ENCODE measurements at places on chromosomes 4 and X.

DNA sequence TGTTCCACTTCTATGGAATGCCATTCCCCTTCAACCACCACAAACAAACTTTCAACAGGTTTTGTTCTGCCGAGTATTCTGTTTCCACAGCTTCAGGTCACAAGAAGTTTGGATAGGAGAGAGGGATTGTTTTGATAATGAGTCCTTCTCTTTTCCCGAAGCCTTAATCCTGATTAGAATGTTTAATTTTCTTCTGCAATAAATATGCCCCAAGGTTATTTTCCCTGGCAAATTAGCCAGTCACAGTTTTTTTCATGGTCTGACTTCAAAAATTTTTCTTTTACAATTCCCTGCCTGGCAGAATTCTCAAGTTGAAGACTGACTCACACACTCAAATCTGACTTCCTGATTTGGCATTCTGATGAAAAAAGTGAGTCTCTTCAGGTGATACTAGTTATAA, 33.1 kb upstream of the EDNRA start:
- no peak for DNase-seq

DNA sequence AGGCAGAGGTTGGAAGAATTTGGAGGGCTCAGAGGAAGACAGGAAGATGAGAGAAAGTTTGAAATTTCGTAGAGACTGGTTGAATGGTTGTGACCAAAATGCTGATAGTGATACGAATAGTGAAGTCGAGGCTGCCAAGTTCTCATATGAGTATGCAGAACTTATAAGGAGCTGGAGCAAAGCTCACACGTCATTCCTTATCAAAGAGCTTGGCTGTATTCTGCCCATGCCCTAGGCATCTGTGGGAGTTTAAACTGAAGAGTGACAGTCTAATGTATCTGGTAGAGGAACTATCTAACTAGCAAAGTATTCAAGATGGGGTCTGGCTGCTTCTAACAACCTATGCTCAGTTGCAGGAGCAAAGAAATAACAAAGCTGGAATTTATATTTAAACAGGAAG, 102.1 kb downstream of the PCDH18 start:
- no peak for DNase-seq

GRCh38 chr4:182492423-182492822, 249.2 kb downstream of the TENM3 start:
- DNase-seq: no peak

DNA sequence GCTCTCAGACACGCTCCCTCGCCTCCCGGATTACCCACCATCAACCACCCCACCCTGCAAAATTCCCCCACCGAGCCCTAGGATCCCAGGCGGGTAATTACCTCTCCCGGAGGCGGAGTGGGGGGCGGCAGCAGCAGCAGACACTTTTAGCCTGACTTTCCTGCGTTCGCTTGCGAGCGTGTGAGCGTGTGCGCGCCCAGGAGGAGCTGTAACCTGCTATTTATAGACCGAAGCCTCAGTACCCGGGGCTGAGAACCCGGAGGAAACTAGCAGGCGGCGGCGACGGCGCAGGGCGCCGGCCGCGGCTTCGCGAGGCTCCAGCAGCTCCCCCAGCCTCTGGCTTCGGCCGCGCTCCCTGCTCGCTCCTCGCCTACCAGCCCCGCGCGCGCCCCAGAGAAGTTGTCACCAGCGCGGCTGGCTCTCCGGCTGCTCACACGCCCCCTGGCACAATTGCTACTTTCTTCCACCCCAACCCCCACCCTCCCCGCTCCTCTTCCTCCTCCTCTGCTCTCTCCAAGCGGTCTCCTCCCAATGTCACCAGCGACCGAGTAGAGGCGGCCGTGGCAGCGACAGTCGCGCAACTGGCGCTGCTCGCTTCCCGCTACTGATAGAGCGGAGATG, at the start of gene INPP4B:
INPP4B (minus strand) TSS at position 194 of the 621 bp plus-strand sequence.
- peak; percentile 64 for DNase-seq

- no peak for DNase-seq
Observed at GRCh38 chrX:40368611-40369061, 212.1 kb upstream of the ATP6AP2 start.

DNA sequence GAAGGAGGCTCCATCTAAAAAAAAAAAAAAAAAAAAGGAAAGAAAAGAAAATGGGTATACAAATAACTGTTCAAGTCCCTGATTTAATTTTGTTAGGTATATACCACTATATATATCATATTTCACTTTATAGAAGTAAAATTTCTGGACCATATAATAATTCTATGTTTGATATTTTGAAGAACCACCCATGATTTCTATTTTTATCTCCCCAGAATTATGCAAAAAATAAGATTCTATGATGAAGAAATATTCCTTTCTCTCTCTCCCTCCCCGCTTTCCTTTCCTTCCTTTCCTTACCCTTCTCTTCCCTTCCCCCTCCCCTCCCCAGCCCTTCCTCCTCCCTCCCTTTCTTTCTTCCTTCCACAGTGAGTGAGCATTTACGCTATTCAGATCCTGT, 337.5 kb upstream of the SPANXN4 start:
- no peak for DNase-seq

DNA sequence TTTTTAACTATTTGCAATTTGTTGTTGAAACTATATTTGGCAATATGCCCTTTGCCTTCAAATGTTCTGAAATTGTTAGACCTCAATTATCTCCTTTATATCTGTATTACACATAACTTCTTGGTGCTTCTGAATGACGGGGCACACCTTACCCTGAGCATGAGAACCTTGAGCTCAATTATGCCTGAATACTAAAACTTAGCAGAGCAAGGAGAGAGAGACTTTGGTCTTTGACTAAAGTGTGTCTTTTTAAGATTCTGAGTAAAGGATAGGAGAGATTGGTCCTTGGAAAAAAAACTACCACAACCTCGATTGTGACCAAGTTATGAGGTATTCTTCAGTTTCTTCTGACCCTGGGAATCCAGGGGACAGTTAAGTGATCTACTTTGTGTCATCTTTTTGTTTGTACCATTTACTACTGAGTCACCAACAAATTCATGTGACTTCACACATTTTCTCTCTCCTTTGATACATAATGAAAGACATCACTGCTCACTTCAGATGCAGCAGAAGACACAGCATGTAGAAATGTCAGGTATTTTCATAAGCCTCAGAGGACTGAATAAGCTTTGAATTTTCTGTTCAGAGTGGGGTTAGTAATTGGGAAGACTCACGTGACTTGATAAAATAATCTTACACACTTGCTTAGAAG, 51.4 kb downstream of the PTTG2 start:
- no peak for DNase-seq

DNA sequence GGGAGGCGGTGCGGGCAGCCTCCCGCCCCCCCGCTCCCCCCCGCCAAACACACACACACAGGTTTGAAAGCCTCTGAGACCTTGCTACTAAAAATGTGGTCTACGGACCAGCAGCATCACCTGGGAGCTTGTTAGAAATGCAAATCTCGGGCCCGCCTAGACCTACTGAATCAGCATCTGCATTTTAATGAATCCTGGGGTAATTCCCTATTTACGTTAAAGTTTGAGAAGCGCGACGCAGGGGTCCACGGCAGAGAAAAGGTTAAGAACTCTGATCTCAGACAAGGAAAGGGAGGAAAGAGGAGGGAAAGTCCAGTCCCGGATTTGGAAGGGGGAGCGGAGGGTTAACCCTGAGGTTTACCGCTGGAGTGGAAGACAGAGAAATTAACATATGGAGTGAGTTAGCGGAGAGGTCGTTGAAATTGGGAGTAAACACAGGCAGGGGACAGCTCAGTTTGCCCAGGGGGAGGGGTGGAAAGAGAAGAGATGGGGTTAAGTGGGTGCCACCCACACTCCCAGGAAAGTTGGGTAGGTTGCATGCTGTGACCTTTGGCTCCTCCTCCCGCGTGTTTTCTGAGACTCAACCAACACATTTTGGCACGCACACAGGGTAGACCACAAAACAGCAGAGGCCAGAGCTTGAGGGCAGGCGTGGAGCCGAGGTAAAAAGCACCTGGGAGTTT, 483.6 kb downstream of the BCOR start:
- peak; percentile 4 for DNase-seq

DNA sequence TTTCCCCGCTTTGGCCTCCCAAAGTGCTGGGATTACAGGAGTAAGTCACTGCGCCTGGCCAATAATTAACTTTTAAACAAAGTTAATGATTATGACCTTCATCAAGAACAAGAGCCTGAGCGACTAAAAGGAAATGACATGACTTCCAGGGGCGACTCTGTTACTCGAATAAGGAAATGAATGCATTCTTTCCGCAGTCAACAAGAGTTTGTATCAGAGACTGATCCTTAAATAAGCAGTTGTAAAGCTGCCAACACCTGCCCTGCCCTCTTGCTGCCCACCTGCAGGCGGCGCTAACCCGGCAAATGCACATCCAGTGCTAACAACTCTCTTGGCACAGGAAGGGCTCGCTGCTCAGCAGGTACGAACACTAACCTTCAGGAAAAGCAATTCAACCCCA, 27.3 kb downstream of the WDR1 start:
- DNase-seq: no peak

GRCh38 chrX:37679230-37679629, 6.4 kb upstream of the XK start:
- DNase-seq: no peak

GRCh38 chr4:40419231-40419912, 84.2 kb downstream of the CHRNA9 start:
- DNase-seq: no peak

- no peak for DNase-seq
Observed at GRCh38 chr4:25523405-25523804, 132.2 kb upstream of the SLC34A2 start.

DNA sequence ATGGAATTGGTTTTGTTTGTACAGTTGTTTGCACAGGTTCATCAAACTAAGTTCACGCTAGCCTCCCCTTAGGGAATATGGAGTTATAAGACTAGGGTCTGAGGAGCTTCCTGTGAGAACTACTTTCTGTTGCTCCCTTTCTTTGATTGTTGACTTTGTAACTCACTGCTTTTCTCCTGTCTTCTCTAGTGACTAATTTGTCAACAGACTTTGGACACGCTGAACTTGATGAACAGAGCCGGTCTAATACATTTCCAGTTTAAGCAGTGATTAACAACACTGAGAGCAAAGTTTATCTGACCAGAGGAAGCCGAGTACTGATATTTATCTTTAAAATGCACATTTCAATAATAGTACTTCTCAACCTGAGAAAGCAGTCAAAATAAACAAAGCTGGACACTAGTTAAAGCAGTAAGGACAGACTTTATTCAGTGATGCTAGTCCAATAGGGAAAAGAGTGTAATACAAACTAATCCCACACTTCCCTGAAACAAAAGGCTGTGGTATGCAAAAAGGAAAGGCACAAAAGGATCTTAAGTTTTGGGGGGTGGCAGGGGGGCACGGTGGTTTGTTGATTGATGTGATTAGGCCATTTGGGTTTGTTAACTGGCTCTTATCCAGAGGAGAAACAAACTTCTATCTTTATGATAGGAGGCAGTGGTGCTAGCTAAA, 2.7 kb upstream of the NUDT9 start:
- DNase-seq: no peak

DNA sequence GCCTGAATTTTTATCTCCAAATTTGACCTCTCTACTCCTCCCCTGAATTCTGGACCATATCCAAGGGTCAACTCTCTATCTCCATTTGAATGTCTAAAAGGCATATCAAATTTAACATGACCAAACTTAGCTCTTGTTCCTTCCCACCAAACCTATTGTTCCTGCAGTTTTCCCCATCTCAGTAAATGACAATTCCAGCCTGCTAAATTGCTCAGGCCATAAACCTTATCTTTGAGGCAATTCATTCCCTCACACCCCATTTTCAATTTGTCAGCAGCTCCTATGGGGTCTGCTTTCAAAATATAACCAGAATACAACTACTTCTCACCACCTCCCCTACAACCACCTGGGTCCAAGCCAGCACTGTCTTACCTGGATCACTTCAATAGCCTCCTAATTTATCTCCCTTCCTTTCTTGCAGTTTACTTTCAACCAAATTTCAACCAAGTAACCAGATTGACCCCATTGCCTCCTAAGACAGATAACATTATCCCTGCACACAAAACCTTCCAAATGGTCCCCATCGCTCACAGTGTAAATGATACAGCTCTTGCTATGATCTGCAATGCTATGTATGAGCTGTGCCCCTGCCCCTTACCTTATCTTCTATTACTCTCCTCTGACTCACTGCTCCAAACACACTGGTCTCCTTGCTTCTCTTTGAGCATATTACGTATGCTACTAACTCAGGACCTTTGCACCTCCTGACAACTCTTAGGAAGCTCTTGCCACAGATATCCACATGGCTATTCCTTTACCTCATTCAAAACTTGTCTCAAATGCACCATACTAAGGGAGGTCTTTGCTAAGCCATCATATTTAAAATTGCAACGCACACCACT, 66.0 kb downstream of the CAMK2D start:
- no peak for DNase-seq

DNA sequence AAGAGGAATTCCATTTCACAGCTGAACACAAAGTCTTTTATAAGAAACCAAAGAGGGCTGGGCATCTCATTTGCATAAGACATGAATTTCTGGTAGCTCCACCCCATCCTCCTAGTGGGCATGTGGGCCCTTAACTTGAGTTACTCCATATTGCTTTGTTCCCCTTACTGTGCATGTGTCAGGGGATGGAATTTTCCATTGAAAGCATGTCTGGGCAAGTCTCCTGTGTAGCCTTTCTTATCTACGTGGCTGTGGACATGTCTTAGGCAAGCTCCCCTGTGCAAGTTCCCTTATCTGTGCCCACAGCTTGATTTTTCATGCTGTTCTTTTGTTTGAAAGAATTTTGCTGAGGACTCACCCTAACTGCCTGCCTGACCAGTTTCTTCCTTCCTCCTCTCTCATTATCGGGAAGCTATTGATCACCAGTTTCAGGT, 123.5 kb upstream of the JADE1 start:
- DNase-seq: no peak

GRCh38 chr4:9703391-9703790, 78.0 kb upstream of the DRD5 start:
- DNase-seq: peak; percentile 47

DNA sequence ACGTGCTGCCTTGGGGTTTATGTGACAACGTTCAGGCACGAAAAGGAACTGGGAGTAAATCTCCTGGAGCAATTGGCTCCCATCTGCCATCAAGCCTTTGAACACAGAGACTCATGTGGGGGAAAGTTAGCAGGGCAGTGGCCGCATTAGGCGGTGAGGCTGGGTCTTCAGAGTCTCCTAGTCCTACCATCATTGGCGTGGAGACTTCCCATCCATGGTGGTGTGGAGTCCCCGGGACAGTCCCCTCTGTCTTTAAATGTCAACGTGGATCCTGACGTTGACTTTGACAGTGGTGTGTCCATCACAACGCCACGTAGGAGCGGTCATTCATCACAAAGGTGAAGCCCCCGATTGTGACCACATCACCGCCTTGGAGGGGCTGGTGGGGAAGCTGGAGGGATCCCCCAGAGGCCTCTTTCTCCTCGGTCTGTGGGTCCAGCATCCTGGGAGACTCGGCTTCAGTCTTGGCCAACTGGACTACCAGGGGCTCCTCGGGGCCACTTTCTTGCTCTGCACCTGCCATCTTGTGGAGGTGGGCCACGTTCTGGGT, 21.8 kb downstream of the CRLF2 start:
- DNase-seq: peak; percentile 44

DNA sequence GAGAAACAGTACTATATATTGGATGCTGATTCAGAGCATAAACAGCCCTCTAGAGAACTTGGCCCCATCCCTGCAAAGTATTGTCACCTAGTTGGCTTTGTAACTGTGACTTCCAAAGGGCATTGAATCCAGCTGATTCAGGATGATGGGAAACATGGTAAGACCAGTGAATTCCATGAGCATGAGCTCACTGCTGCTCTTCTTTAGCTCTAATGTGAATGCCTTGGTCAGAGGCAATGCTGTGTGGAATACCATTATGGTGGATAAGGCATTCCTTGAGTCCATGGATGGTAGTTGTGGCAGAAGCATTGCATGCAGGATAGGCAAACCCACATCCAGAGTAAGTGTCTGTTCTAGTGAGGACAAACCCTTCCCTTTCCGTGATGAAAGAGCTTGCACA, 365.6 kb upstream of the EDA2R start:
- no peak for DNase-seq
